ENCODE measurements at places on chromosomes 11 and 22. TPM values are rescaled to one million over a fixed set of nuclear protein-coding genes. Genes with fewer than 3 reads are reported as not detected.
A peak's percentile ranks its signal among the peaks of the same experiment; 100 is the strongest.

DNA sequence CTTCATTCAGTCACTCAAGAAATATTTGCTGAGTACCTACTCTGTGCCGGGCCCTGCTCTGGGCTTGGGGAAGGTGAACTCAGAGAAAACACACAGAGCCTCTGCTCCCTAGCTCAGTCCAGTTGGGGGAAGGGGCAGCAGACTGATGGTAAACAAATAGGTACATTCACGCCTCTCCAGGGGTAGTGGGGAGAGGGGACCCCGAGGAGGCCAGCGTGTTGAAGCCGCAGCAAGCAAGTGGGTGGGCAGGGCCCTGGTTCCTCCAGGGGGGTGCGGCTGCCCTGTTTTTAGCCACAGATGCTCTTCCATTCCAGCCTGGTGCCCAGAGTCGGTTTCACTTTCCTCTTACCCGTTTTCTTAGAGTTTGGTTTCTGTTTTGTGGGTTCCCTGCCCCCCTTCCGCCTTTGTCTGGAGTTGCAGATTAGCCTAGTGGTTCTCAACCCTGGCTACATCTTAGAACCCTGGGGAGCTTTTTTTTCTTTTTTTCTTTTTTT lies 8.7 kb downstream of the DRAP1 start:
- peaks cover 2% of the 10 kb centered on the region for H3K36me3 ChIP-seq
- peak; percentile 88 for DNase-seq
- no peaks in the 10 kb centered on the region for H3K27me3 ChIP-seq
- peak overlapping the region; percentile 65 for H3K4me3 ChIP-seq
- peak overlapping the region; percentile 96 for H3K27ac ChIP-seq
- H3K4me1 ChIP-seq: peaks cover 26% of the 10 kb centered on the region

DNA sequence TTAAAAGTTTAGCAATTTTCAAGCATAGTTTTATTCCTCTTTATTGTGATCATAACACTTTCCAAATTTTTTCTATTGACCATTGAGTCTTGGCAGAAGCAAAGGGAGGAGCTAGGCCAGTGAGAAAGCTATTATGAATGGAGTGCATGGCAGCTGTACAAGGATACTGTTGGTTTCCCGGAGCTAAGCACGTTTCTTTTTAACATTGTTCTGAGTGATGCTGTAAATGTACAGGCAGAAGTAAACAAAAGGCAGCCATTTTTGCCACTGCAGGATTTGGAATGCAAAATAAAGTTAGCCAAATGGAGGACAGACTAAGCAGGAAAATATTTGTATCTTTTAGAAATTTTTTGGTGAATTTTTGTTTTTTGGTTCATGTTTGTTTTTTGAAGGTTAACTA lies 16.2 kb downstream of the CBL start:
- no peak overlapping the region for H3K4me3 ChIP-seq
- H3K4me1 ChIP-seq: peaks cover 65% of the 10 kb centered on the region
- H3K36me3 ChIP-seq: peaks cover 12% of the 10 kb centered on the region
- H3K27ac ChIP-seq: peak overlapping the region; percentile 28
- H3K27me3 ChIP-seq: no peaks in the 10 kb centered on the region

- no peak for DNase-seq
- H3K27ac ChIP-seq: no peak overlapping the region
- H3K36me3 ChIP-seq: no peaks in the 10 kb centered on the region
- no peak overlapping the region for H3K4me3 ChIP-seq
Observed at GRCh38 chr22:48331691-48332220, 1495.9 kb downstream of the BRD1 start.

GRCh38 chr11:46489656-46490560 lies 98.3 kb upstream of the CHRM4 start:
- no peak overlapping the region for H3K4me3 ChIP-seq
- no peak overlapping the region for H3K27ac ChIP-seq
- peaks cover 9% of the 10 kb centered on the region for H3K36me3 ChIP-seq
- DNase-seq: peak; percentile 51
- H3K27me3 ChIP-seq: no peaks in the 10 kb centered on the region

DNA sequence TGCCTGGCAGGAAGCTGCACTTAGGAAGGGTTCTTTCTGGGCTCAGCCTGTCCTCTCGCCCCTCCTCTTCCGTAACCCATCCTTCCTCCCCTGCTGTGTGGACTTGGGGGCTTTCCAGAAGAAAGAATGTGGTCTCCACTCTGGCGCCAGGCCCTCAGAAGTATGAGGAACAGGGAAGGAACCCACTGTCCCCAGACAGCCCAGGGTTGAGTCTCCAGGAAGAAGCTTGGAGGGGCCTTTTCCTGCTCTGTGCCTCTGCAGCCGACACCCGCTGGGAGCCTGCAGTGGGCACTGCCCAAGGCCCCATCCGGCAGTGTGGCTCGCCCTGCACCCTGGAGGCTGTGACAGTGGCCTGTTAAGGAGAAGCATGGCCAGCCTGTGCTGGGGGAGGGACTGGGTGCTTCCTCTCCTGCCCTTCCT lies 112.6 kb downstream of the ST3GAL4 start:
- no peak for DNase-seq
- no peaks in the 10 kb centered on the region for H3K27me3 ChIP-seq
- H3K27ac ChIP-seq: no peak overlapping the region
- H3K36me3 ChIP-seq: no peaks in the 10 kb centered on the region

The RHOD gene
- total RNA-seq: 0.47 TPM
